Hepatocyte (in vitro differentiated cells): ENCODE measurements at places on chromosomes 6 and 20.

- H3K27me3 ChIP-seq, result no peaks in the 10 kb centered on the region
- H3K36me3 ChIP-seq, result no peaks in the 10 kb centered on the region
- DNase-seq, result peak; percentile 60
- H3K27ac ChIP-seq, result peak overlapping the region; percentile 96
Observed at GRCh38 chr6:152380351-152380767, 256.8 kb downstream of the SYNE1 start.

GRCh38 chr6:5472571-5472970 lies 211.3 kb downstream of the FARS2 start:
- H3K4me3 ChIP-seq, result no peak overlapping the region
- H3K4me1 ChIP-seq, result no peaks in the 10 kb centered on the region
- no peaks in the 10 kb centered on the region for H3K27me3 ChIP-seq
- no peak overlapping the region for H3K27ac ChIP-seq

- peaks cover 11% of the 10 kb centered on the region for H3K4me1 ChIP-seq
- H3K4me3 ChIP-seq, result no peak overlapping the region
- no peaks in the 10 kb centered on the region for H3K36me3 ChIP-seq
- no peak for DNase-seq
- H3K27me3 ChIP-seq, result no peaks in the 10 kb centered on the region
Observed at GRCh38 chr20:57236813-57237584, 29.4 kb downstream of the BMP7 start.

DNA sequence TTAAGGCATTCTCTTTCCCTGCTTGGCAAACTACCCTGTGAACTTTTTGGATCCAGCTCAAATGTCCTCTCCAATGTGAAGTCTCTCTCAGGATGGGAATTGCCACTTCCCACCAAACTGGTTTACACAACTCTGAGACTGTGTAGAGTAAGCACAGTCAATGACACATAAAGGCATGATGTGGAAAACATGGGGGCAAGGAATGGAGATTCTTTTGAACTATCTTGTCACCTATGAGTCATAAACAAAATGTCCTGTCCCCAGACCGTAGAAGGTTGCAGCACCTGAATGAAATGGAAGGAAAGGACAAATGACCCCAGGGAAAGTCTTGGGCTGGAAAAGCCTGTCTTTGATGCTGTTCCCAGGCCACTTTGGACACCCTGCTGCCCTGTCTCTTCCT lies 11.0 kb upstream of the KIF13A start:
- no peaks in the 10 kb centered on the region for H3K27me3 ChIP-seq
- H3K27ac ChIP-seq, result no peak overlapping the region
- no peak for DNase-seq
- no peaks in the 10 kb centered on the region for H3K36me3 ChIP-seq

DNA sequence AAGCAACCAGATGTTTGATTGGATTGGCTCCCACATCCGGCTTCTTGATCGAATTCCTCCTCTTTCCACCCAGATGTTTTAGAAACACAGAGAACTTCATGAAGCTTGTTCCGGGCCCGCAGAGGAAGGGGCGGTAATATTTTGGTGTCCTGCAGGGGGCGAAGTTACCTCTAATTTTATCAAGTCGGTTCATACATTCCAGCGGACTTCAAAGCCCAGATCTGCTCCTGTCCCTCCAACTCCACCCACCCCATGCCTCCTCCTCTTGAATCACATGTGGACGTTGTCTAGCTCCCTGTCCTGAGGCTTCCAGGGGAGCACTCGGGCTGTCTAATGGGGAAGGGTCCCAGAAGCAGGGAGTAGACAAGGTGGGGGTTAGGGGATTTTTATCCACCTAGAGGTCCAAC lies 2.9 kb upstream of the BMP6 start:
- H3K4me1 ChIP-seq, result peaks cover 10% of the 10 kb centered on the region
- no peak overlapping the region for H3K27ac ChIP-seq
- DNase-seq, result peak; percentile 86
- no peak overlapping the region for H3K4me3 ChIP-seq

DNA sequence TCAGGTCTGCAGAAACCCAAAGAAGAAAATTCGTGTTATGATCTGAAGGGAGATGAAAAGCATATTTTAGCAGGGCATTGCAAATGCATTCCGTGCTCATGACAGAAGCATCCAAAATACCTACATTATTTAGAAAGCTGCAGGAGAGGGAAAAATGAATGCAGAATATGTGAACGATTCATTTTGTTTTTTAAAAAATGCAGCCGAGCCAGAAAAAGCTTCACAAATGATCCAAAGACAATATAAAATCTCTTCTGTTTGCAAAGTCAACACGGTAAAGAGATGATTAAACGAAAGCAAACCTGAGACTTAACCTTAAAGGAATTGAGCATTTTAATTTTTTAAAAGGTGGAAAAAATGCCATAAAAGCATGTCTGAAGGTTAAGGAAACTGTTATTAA lies 136.1 kb upstream of the SULF2 start:
- H3K27me3 ChIP-seq, result no peaks in the 10 kb centered on the region
- H3K27ac ChIP-seq, result peak overlapping the region; percentile 61
- H3K4me1 ChIP-seq, result peaks cover 17% of the 10 kb centered on the region
- no peak overlapping the region for H3K4me3 ChIP-seq

DNA sequence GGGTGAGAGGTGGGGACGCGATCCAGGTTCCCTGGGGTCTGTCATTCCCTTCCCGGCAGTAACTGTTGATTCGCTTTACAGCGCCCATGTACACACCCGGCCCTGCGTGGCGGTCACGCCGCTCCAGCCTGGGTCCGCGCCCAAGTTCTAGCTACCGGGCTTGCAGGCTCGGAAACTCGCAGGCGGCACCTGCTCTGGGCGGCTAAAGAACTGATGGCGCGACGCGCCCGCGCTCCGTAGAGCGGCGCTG lies 1.4 kb upstream of the POU3F2 start:
- H3K36me3 ChIP-seq, result no peaks in the 10 kb centered on the region
- H3K4me3 ChIP-seq, result no peak overlapping the region
- peak; percentile 57 for DNase-seq
- H3K27ac ChIP-seq, result no peak overlapping the region
- H3K4me1 ChIP-seq, result peaks cover 35% of the 10 kb centered on the region
- H3K27me3 ChIP-seq, result peaks cover 88% of the 10 kb centered on the region

- peaks cover 27% of the 10 kb centered on the region for H3K4me1 ChIP-seq
- DNase-seq, result no peak
- no peak overlapping the region for H3K27ac ChIP-seq
- H3K27me3 ChIP-seq, result no peaks in the 10 kb centered on the region
- no peak overlapping the region for H3K4me3 ChIP-seq
- no peaks in the 10 kb centered on the region for H3K36me3 ChIP-seq
Observed at GRCh38 chr6:155270561-155271091, 6.8 kb downstream of the CLDN20 start.

GRCh38 chr6:147974376-147974775 lies 368.3 kb upstream of the SASH1 start:
- H3K36me3 ChIP-seq, result no peaks in the 10 kb centered on the region
- no peak overlapping the region for H3K27ac ChIP-seq
- no peaks in the 10 kb centered on the region for H3K27me3 ChIP-seq
- no peak for DNase-seq
- no peak overlapping the region for H3K4me3 ChIP-seq

DNA sequence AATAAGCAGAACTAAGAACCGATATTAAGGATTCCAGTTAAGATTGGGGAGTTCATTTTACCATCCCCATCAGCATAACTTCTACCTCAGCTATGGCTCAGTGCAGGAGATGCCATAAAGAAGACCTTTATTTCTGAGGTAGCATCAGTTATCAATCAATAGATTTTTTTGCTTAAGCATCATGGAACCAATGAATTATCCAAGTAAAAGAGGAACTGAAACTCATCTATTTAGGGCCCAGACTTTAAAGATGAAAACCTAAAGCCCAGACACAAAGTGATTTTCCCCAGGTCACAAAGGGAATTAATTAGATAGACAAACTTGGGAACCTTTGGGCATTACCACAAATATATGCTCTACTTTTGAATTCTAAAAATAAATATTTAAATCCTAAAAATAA lies 59.2 kb upstream of the TINAG start:
- H3K36me3 ChIP-seq, result no peaks in the 10 kb centered on the region
- no peak for DNase-seq
- no peaks in the 10 kb centered on the region for H3K27me3 ChIP-seq
- no peak overlapping the region for H3K27ac ChIP-seq
- no peaks in the 10 kb centered on the region for H3K4me1 ChIP-seq
- no peak overlapping the region for H3K4me3 ChIP-seq

DNA sequence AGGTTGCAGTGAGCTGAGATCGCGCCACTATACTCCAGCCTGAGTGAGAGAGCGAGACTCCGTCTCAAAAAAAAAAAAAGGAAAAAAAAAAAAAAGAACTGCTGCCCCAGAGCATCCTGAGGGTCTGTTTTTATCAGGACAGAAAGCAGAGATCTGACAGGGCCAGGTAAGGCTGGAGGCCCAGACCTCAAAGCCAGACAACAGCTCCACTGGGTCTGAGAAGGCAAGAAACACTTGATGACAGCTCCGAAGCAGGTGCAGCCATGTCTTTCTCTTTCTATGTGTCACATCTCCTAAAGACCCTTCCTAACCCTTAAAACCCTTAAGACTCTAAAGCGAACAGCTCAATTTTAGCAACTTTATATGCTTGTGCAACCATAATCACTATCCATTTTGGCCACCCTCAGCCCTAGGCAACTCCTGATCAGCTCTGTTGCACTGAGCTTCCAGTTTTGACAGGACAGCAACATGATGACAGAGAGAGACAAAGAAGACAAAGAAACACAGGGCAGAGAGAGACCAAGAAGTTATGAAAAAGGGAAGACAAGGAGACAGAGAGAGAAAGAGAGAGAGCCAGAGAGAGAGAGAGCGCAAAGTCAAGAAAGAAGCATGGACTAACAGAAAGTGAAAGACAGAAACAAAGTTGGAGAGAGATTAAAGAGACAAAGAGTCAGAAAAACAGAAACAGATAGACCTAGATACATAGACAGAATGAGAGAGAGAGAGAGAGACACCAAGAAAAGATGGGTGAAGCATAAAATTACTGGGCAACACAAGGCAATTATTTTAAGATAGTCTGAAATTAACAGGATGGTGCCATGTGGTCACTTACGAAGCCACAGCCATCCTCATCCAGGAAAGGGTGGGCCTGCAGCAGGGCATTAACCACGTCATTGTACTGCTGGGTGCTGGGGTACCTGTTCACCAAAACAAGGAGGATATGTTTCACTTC lies 39.2 kb downstream of the SAMD3 start:
- peaks cover 10% of the 10 kb centered on the region for H3K4me1 ChIP-seq

- H3K27ac ChIP-seq, result no peak within 1 kb of the TSS
- peak; percentile 49 for DNase-seq
- peaks cover 68% of the 10 kb centered on the region for H3K27me3 ChIP-seq
- H3K4me3 ChIP-seq, result peak within 1 kb of the TSS; percentile 76
- H3K4me1 ChIP-seq, result no peaks in the 10 kb centered on the region
Observed at GRCh38 chr6:123803504-123804013, at the start of gene NKAIN2. TSS of gene NKAIN2 (plus strand) at chr6:123803865.

- H3K27me3 ChIP-seq, result no peaks in the 10 kb centered on the region
- no peaks in the 10 kb centered on the region for H3K4me1 ChIP-seq
- H3K27ac ChIP-seq, result no peak overlapping the region
- no peak overlapping the region for H3K4me3 ChIP-seq
Observed at GRCh38 chr6:157045831-157046454, 268.8 kb downstream of the ARID1B start.

DNA sequence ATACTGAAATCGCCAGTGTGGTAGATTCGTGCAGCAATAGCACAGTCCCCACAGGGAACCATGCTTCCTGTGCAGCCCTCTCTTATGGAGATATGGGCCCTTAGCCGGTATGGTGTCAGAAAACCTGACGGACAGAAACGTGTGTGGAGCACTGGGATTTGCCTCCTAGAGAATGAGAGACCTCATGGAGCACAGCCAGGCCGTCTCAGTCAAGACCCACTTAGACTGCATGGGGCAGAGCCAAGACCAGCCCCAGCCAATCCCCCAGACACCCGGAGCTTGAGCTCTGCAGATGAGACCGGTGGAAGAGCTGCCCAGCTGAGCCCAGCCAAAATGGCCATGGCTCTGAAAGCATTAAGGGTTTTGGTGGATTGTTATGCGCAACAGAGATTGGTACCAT lies 163.7 kb downstream of the DLL1 start:
- no peak overlapping the region for H3K4me3 ChIP-seq
- peaks cover 5% of the 10 kb centered on the region for H3K4me1 ChIP-seq
- H3K27ac ChIP-seq, result no peak overlapping the region

DNA sequence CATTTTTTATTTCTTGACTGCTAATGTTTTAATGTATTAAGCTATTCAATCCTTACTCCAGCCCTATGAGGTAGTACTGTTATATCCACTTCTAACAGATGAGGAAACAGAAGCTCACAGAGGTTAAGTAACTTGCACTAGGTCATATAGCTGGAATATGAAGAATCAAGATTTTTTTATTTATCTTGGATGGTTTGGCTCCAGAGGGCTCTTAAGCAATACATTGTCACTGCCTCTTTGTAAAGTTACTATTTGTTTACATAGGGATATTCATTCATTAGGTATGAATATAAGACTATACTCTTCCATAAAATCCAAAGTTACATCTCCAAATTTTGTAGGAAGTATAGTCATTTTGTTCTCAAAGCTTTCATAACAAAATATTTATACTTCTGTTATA lies 113.8 kb downstream of the LAMP5 start:
- no peak overlapping the region for H3K27ac ChIP-seq
- no peak for DNase-seq
- H3K4me1 ChIP-seq, result no peaks in the 10 kb centered on the region

- H3K27me3 ChIP-seq, result no peaks in the 10 kb centered on the region
- H3K4me1 ChIP-seq, result no peaks in the 10 kb centered on the region
- no peak for DNase-seq
- H3K36me3 ChIP-seq, result no peaks in the 10 kb centered on the region
- H3K27ac ChIP-seq, result no peak overlapping the region
Observed at GRCh38 chr6:124684621-124685020, 277.6 kb upstream of the RNF217 start.

DNA sequence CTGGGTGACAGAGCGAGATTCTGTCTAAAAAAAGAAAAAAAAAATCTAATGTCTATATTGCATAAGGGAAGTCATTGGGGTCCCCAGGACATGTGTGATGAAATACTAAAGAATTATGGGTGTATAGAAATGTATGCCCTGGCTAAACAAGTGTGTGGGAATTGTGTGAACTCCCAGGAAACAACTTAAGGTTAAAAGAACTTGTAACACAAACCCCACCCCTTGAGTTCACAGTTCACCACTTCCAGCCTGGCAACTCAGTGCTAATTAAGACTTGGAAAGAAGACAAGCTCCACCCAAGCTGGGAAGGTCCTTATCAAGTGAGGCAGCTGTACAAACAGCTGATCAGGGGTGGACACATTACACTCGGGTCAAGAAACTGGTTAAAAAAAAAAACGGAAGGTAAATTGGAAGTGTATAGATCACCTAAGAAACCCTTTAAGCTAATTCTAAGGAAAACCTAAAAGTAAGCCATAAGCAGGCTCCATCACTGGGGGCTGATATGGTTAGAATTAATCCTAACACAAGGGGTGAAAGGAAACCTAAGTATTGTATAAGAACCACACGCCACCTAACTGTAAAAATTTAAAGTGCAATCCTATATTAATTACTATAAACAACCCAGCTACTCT lies 25.2 kb downstream of the HLA-A start:
- no peak overlapping the region for H3K4me3 ChIP-seq
- peak overlapping the region; percentile 84 for H3K27ac ChIP-seq
- DNase-seq, result peak; percentile 66
- H3K27me3 ChIP-seq, result peaks cover 3% of the 10 kb centered on the region

DNA sequence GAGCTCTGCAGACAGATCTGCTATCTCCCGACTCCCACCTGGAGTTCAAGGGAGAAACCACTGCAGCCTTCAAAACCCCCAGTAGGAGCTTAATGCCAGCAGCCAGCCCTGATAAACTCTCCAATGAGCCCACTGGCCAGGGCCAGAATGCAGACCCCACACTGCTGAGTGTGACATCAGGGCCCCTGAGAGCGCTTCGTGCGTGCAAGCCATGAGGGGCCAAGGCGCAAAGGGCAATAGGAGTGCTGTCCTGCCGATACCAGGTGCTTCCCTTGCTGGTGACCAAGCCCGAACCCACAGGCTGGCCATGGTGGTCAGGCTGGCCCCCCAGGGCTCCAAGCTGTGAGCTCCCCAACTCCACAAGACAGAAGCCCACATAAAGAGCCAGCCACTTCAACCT lies 33.2 kb upstream of the CST7 start:
- H3K27me3 ChIP-seq, result no peaks in the 10 kb centered on the region
- H3K4me1 ChIP-seq, result peaks cover 5% of the 10 kb centered on the region
- H3K36me3 ChIP-seq, result no peaks in the 10 kb centered on the region
- no peak for DNase-seq
